ENCODE measurements at places on chromosomes 11 and 22.
A peak's percentile ranks its signal among the peaks of the same experiment; 100 is the strongest.

DNA sequence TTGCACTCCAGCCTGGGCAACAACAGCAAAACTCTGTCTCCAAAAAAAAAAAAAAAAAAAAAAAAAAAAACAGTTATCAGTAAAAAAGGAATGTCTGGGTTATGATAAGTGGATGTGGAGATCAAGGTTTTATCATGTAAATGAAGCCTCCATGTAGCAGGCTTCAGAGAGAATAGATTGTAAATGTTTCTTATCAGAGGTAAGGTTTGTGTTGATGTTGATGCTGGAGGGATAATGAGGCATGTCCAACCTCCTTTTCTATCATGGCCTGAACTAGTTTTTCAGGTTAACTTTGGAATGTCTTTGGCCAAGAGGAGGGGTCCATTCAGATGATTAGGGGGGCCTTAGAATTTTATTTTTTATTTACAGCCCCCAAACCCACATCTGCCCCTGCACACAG is 35.4 kb upstream of the TREH start:
- H3K36me3 ChIP-seq = no peaks in the 10 kb centered on the region
- no peak overlapping the region for H3K4me3 ChIP-seq
- H3K27me3 ChIP-seq = peaks cover 17% of the 10 kb centered on the region
- DNase-seq = no peak

- no peaks in the 10 kb centered on the region for H3K36me3 ChIP-seq
- no peak for DNase-seq
- H3K4me3 ChIP-seq = no peak overlapping the region
- H3K27me3 ChIP-seq = peaks cover 10% of the 10 kb centered on the region
- peaks cover 15% of the 10 kb centered on the region for H3K4me1 ChIP-seq
Observed at GRCh38 chr11:71239581-71239980, 12.8 kb downstream of the SHANK2 start.

DNA sequence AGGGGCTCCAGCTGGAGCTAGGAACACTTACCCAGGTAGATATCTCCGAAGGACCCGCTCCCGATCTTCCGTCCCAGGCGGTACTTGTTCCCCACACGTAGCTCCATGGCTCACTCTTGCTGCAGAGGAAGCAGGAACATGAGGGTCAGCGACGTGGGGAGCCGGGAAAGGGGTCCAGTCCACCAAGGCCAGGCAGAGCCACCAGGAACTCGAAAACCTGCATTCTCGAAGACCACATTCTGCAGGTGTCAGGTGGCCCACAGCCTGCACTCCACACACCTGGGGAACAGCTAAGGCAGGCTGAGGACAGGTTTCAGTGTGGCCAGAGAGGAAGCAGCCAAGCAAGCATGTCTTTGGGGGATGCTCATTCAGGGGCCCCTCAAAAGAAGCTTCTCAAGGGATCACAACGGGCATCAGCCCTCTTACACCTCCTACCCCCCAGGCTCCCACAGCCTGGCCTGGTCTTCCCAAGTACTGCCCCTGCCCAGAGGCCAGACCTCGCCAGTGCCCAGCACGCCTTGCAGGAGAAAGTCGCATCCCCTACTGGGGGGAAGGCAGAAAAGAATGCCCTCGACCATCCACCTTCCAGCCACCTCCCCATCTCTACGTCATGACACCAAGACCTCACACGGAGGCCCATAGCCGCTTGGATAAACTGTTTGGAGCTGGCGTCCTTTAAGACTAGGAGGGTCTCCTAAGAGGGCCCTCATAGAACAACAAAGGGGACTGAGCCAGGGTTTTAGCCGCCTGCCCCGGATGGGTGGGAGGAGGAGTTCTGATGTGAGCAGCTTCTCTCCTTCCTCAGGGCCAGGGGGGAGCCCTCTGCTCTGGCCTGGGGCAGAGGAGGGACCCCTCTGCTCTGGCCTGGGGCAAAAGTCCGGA is 2.9 kb downstream of the CSNK1E start:
- H3K27me3 ChIP-seq = peaks cover 20% of the 10 kb centered on the region
- peak overlapping the region; percentile 97 for H3K27ac ChIP-seq
- no peak for DNase-seq
- H3K4me3 ChIP-seq = peak overlapping the region; percentile 97

DNA sequence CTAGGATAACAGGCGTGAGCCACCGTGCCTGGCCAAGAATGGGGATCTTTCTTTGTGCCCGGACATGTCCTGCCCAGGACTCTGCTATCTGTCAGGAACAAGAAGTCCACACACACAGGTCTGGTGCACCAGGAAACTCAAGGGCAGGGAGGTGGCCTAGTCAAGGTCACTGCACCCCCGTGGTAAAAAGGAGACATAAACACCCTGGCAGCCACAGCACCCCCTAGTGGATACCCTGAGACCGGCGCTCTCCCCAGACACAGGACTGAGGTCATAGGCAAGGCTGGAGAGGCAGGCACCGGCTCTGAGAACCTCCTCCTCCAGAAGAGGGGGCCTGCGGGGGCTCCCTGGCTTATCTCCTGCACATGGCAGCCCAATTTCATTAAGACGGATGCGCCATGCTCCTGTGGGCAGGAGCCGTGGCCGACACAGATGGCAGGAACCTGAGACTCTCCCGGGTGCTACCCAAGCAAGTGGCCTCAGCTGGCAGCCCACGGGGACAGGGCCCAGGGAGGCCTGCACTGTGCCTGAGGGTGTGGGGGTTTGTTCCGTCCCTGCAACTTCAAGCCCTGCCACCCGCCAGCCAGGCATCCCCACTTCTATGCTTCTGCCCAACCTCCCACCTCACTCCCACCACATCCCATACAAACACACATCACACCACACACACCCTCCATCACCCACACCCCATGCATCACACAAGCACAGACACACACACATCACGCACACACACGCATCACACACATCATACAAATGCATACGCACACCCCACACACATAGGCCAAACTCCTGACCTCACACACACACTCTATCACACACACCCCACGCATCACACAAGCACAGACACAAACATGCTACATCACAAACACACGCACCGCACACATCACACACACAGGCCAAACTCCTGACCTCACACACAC is 19.6 kb downstream of the MACROD1 start:
- peaks cover 6% of the 10 kb centered on the region for H3K4me1 ChIP-seq
- H3K27ac ChIP-seq = no peak overlapping the region
- no peak overlapping the region for H3K4me3 ChIP-seq
- H3K27me3 ChIP-seq = no peaks in the 10 kb centered on the region
- peak; percentile 23 for DNase-seq

DNA sequence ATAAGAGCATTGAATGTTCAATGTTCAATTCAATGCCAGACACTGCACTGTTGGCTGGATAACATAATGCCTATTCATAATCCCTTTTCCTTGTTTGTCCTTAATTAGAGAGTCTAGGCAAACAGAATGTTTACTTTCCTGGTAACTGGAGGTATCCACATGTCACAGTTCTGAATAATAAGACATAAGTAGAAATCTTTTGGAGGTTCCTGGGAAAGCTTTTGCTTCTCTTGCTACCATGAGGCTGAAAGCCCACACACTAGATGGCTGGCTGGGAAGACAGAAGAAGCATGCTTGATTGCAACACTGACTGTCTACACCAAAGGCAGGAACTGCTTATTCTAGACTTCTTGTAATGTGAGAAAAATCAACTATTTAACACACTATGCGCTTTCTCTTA is 79.5 kb downstream of the GAB2 start:
- H3K4me1 ChIP-seq = no peaks in the 10 kb centered on the region
- H3K27me3 ChIP-seq = no peaks in the 10 kb centered on the region
- DNase-seq = no peak
- H3K4me3 ChIP-seq = no peak overlapping the region

DNA sequence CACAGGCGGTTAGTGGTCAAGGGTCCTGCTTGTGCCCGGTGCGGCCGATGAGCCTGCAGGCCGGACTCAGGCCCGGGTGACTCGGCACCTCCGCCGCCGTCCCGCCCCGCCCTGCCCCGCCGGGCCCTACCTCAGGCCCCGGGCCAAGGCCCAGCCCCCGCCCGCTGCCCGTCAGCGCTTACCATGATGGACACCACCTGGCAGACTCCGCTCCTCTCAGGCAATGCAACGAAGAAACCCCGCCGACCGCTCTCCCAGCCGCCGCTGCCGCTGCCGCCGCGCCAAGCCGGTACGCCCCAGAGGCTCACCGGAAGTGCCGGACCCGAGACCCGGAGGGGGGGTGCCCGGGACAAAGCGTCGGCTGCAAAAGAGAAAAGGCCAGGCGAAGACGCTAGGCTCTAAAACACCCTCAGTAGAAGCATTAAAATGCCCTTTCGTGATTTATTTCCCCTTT is at the start of gene UFD1:
Gene UFD1 (minus strand): TSS at position 293 of the 454 bp plus-strand sequence. CDS start 108 bp downstream, at position 185.
- H3K4me3 ChIP-seq = peak within 1 kb of the TSS; percentile 92
- H3K27me3 ChIP-seq = no peaks in the 10 kb centered on the region
- peak within 1 kb of the TSS; percentile 100 for H3K27ac ChIP-seq
- DNase-seq = peak; percentile 76

- H3K27ac ChIP-seq = no peak overlapping the region
- peak; percentile 30 for DNase-seq
- no peak overlapping the region for H3K4me3 ChIP-seq
- peaks cover 8% of the 10 kb centered on the region for H3K4me1 ChIP-seq
Observed at GRCh38 chr11:120235024-120235628, 4.8 kb upstream of the POU2F3 start.

DNA sequence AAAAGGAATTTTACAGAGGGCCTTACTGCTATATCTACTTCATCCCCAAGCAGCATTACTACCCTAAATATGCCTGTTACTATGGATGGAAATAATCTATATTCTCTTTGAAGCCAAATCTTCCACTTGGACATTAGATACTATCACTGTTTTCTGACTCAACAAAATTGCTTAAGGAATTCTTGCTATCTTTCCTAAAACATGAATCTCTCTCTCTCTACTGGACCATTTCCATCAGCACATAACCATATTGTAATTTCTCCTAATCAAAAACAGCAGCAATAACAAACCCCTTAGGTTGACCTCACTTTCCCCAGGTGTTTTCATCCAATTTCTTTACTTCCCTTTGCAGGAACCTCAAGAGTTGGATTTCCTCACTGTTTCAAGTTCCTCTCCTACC is 67.9 kb upstream of the BLID start:
- peaks cover 61% of the 10 kb centered on the region for H3K36me3 ChIP-seq
- DNase-seq = no peak
- peaks cover 83% of the 10 kb centered on the region for H3K4me1 ChIP-seq
- no peak overlapping the region for H3K4me3 ChIP-seq
- peak overlapping the region; percentile 76 for H3K27ac ChIP-seq
- peaks cover 7% of the 10 kb centered on the region for H3K27me3 ChIP-seq

- DNase-seq = no peak
- peaks cover 27% of the 10 kb centered on the region for H3K27me3 ChIP-seq
- H3K4me1 ChIP-seq = peaks cover 25% of the 10 kb centered on the region
- no peak overlapping the region for H3K4me3 ChIP-seq
Observed at GRCh38 chr22:21054714-21055563, 9.2 kb downstream of the LRRC74B start.

DNA sequence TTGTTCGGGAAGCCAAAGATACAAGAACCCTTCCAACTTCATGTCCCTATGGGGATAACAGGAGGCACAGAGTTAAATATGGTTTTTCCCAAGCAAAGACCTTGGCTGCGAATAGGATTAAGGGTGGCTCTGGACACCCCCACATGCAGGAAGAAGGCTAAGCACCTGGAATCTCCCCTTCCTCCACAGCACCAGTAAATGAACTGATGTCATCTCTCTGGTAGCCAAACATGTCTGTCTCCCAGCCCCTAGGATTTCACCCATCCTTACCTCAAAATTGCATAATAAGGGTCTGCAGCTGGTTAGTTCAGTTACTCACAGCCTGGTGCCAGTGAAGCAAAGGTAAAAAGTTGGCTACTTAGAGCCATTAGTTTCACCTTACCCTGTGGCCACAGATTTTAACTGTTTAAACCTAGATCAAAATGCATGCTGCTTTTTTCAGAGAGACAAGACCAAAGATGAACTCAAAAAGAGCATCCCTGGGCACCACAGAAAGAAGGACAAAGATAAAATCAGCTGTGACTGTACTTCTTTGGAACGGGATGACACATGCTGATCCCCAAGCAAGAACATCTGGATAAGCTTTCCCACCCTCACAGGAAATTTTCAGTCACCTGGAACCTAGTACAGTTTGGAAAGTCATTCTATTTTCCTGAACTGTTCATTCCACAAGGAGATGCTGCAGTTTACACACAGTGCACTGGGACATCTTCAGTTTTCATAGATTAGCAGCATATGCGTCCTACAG is 77.2 kb upstream of the AKIP1 start:
- no peaks in the 10 kb centered on the region for H3K27me3 ChIP-seq
- H3K36me3 ChIP-seq = no peaks in the 10 kb centered on the region
- H3K4me3 ChIP-seq = peak overlapping the region; percentile 33
- peak; percentile 55 for DNase-seq

GRCh38 chr11:69004411-69005182 is 8.4 kb downstream of the MRGPRF start:
- peaks cover 9% of the 10 kb centered on the region for H3K36me3 ChIP-seq
- no peak overlapping the region for H3K4me3 ChIP-seq
- peaks cover 57% of the 10 kb centered on the region for H3K4me1 ChIP-seq
- DNase-seq = no peak
- H3K27ac ChIP-seq = no peak overlapping the region
- H3K27me3 ChIP-seq = peaks cover 2% of the 10 kb centered on the region

- H3K36me3 ChIP-seq = no peaks in the 10 kb centered on the region
- peaks cover 14% of the 10 kb centered on the region for H3K4me1 ChIP-seq
- no peak overlapping the region for H3K27ac ChIP-seq
- DNase-seq = no peak
- H3K4me3 ChIP-seq = no peak overlapping the region
- peaks cover 4% of the 10 kb centered on the region for H3K27me3 ChIP-seq
Observed at GRCh38 chr22:44646668-44647067, 55.3 kb upstream of the PRR5 start.

DNA sequence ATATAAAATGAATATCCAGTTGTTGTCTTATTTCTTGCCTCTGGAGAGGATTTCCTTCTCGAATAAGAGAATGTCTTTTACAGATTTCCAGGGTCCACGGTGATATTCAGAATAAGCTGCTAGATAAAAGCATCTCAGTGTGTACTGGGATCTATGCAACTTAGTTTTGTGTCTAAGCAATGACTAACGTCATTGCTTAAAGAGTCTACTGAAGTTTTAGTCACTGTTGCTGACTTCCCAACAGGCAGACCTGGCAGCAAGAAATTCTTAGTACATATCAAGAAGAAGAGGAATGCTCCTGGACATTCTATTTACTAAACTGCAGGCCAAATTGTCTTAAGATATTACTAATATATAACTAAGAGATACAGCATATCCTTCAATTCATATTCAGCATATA is 70.3 kb downstream of the SOX6 start:
- no peaks in the 10 kb centered on the region for H3K4me1 ChIP-seq
- H3K27me3 ChIP-seq = no peaks in the 10 kb centered on the region
- no peaks in the 10 kb centered on the region for H3K36me3 ChIP-seq

All from HFFc6 (cell line).